Hippocampal formation (tissue), 2 donors: ENCODE measurements at places on chromosomes 11 and 22.

- DNase-seq = no peak
Observed at GRCh38 chr11:128424271-128424711, 163.1 kb downstream of the ETS1 start.

DNA sequence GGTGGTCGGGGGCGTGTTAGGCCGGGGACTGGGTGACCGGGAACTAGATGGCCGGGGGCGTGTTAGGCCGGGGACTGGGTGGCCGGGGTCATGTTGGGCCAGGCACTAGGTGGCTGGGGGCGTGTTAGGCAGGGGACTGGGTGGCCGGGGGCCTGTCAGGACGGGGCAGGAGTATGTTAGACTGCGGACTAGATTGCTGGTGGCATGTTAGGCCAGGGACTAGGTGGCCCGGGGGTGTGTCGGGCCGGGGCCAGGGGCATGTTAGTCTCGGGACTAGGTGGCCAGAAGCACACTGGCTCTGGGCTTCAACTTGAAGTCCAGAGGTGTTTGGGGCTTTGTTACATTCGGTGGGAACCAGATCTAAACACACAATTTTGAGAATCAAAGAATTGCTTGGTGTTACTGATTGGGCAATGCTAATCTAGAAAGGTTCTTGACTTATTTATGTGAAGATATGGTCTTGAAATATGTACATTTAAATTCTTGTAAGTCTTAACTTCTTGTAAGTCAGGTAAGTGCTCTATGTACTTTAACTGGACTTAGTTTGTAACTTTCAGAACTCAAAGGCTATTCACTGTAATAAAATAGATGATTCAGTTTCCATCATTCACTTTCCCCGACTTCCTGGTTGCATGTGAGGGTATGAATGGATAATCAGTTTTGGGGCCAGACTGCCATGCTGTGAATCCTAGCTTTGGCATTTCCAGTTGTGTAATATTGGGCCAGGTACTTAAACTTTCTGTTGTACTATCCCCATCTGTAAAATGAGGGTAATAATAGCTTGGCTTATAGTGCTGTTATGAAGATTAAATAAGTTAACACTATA, 1.1 kb downstream of the EXT2 start:
- no peak for DNase-seq

DNA sequence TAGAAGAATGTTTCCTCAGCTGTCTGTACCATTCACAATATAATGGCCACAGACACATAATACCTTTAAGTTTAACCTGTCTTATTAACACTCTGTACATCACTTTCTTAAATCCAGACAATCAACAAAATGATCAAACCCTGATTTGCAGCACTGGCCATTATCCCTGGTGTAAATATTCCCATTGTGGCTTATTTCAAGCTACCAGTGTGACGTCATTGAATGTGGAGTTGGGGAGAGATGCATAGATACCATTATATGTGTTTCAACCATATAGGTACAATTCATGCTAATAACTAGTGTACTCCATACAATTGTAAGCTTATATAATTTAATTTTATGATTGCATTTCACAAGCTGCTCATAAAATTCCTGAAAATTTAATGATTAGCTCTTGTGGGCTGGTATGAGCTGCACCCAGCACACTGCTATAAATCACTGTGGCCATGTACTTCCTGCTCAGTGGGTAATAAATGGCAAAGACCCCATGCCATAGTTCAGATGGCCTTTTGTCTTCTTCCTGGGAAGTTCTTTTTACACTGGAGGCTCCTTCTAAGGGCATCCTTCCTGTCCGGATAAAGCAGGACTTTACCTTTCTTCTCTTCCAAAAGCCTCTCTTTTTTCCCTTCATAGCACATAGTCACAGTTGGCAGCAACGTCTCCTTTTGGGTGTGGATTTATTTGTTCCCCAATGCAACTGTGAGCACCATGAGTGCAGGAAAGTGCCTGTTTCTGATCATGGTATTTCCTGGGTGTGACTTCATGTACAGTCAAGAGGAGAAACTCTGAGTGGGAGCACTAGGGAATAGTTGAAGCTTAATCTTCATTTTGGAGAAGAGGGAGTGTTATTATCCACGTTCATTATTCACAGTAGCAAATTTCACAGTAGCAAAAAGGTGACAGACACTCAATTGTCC, 87.8 kb downstream of the MIAT start:
- no peak for DNase-seq

DNA sequence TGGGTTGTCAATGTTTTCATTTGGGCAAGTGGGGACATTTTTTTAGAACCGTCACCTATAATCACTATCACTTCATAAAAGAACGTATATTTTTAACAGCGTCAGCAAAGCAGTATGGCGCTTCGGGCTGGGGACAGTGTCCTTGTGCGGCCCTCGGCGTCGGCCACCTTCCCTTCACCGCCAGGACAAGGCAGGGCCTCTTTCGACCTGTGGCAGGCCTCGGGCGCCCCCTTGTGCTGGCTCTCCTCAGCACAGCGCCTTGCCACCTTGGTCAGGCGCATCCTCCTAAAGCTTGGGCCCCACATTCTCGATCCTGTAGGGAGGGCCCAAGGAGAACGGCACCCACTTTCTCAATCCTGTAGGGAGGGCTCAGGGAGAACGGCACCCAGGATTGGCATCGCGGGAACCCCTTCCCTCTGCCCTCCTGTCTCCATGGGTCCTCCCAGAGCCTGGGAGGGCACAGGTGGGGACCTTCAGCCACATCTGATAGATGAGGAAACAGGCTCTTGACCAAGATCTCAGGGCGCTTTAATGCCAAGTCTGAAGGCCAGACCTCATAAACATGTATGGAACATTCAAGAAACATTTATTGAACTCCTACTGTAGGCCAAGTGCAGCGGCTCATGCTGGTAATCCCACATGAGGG, 11.5 kb upstream of the FADD start:
- no peak for DNase-seq

GRCh38 chr11:109075976-109076375, 346.0 kb upstream of the C11orf87 start:
- no peak for DNase-seq

DNA sequence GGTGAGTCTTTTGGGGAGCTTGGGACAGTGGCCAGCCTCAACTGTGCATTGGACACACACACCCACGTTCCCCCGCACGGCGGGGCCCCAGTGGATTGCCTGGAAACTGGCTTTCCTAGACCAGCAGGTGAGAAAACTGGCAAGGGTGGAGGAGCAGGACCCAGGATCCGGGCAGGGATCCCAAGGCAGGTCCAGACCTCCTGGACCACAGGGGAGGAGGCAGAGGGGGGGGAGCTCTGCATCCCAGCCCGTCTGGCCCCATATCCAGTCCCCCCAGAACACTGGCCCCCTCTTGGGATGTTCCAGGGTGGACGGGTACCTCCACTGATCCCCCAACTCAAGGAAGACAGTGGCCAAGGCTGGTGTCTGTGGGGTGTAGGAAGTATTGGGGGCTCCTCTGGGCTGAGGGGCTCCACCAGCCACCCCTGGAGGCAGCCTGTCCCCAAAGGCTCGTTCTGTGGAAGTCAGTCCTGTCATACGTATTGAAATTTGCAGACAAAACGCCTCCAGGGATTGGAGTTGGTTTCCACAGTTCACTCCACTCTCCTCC, 89.3 kb upstream of the LINC01488 start:
- DNase-seq = no peak

- DNase-seq = no peak
Observed at GRCh38 chr11:2737866-2738265, 38.1 kb upstream of the KCNQ1OT1 start.

DNA sequence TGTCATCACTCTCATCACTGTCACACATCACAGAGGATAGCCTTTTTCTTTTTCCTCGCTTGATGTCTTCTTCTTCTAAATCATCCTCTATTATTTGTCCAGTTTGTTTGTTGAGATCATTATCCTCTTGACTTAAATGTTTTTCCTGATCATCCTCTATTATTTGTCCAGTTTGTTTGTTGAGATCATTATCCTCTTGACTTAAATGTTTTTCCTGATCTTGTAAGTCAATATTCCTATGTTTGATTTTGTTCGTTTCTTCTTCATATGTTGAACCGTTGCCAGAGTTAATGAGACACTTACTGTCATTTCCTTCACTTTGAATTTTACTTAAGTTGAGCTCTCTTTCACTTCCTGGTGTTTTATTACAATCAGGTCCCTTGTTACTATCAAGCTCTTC, 5.6 kb downstream of the CCDC82 start:
- no peak for DNase-seq

- DNase-seq = no peak
Observed at GRCh38 chr11:64296830-64297698, 3.1 kb upstream of the CATSPERZ start.

- DNase-seq = peak; percentile 92
Observed at GRCh38 chr11:71787098-71787823, 45.7 kb upstream of the DEFB108B start.

DNA sequence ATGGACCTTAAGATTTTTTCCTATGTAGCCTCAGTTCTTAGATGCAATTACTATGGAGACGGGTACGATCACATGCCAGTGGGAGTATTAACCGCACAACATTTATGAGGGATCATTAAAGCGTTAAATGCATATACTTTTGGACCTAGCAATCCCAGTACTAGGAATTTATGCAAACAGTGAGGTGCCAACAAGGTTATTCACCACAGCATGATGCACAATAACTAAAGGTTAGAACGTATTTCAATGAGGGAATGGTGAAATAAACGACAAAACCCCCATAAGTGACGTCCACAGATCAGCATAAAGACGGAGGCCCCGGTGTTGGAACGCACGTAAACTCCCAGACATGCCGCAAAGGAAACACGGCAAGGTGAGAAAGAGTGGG, 539 bp downstream of the SIRT3 start:
- no peak for DNase-seq

DNA sequence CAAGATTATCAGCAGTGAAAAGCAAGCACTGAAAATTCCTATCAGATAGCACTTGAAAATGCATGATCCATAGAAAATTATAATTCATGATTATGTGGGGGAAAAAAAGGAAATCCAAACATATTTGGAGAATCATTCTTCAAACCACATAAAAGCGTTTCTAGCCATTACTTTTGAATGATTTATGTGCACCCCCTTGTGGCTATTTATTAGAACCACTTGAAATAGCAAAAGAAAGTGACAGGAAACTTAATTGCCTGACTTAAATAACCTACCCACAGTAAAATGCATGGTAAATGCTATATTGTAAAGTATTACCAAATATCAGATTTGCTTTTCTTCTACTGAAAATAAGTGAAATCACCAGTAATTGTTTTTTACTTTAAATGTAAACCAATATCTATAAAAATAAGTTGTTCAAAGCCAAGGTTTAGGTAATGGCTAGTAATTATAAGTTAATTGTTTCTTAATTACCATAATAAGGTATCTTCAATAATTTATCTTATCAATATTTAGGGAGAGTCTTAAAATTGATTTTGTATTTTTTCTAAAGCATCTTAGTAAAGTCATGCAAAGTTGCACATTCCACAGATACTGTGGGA, 168.5 kb downstream of the ARHGAP42 start:
- DNase-seq = no peak

DNA sequence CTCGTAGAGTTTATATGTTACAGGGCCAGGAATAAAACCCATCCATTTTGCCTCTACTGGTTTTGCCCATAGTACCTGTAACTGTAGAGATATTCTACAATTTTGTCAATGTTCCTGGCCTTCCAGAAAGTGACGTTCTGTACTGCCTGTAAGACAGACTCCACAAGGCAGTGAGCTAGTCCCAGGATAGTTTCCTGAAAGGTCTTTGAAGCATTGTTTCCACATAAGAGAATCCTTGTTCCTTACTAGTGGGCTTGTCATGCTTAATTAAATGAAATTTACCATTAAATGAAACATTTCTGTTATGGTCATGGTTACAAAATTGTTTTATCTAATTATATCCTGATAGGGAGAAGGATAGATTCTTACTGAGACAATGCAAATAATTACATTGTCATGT, 80.4 kb downstream of the HSD17B12 start:
- no peak for DNase-seq

DNA sequence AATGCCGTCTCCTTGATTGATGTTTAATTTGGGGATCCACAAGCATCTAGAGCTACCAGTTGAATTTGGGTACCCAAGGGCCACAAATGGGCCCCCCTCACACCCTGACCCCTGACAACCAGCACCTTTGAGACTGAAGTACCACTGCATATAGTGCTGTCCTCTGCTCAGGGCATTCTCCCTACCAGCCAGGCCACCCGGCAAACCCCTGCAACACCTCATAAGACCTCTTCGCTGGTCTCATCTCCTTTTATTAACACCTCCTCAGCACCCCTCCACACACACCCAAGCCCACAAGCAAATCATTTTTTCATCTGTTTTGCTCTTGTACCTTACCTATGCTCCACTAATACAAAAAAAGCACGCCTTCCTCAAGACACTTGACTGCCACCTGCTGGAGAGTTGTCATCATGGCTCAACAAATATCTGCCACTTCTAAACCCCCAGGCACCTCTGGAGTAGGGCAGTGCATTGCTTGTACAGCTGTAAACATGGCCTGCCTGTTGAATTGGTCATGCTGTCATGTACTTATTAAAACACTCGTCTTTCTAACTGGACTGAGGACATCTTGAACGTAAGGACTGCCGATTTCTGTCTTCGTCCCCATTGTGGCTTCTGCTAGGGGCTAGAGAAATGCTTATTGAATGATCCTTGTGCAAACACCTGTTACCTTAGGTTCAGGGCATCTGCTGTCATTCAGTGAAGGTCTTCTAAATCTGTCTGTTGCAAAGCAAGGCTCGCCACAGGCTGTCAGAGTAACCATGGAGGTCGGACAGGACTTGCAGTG, 66.5 kb downstream of the BMAL1 start:
- peak; percentile 42 for DNase-seq

- DNase-seq = no peak
Observed at GRCh38 chr11:73280626-73281025, 8.5 kb downstream of the P2RY6 start.

GRCh38 chr11:19895776-19896175, 183.1 kb downstream of the NAV2 start:
- DNase-seq = no peak
